Stimulated activated CD8-positive, alpha-beta memory T cell treated with anti-CD3 and anti-CD28 coated beads, Interleukin-7, amount 100 ng/mL, for 4 hours (primary cell): ENCODE measurements at places on chromosomes 1 and 21.

DNA sequence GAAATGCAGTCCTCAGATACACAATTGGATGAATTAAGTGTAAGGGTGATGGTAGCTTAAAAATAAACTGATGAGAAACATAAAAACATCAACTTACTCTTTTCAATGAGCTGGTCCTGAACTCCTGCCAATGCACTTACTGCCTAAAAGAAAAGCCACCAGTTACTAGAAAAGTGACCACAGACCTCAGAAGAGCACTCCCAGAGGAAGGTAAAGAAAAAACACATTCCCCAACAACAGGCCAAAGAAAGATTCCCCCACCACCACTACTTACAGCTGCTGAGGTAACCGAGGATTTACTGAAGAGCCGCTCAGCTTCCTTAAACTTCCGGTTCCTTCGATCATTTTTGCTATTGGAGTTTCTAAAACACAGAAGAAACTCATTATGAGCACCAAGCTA, 5.4 kb downstream of the MEAF6 start:
- DNase-seq, result no peak

GRCh38 chr1:71792264-71792663, 490.1 kb downstream of the NEGR1 start:
- DNase-seq, result no peak

DNA sequence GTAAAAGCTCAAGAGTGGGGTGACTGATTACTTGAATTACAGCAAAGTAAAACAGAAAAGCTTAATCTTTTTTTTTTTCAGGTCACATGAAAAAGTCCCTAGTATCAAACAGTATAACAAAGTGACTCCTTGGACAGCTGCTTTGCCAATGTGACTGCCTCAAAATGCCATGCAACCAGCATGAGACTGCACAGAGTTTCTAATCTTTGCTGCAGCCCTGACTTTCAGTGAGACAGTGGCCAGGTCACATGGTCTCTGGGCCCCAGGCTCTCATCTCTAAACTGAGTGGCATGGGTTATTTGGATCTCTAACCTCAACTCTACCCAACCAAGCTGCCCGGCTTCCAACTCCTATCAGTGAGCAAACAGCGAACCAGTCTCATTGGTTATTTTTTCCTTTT, 169.0 kb downstream of the VAV3 start:
- no peak for DNase-seq

- no peak for DNase-seq
These were observed 32.5 kb downstream of the SLC22A15 start for GRCh38 chr1:116008656-116009390.

DNA sequence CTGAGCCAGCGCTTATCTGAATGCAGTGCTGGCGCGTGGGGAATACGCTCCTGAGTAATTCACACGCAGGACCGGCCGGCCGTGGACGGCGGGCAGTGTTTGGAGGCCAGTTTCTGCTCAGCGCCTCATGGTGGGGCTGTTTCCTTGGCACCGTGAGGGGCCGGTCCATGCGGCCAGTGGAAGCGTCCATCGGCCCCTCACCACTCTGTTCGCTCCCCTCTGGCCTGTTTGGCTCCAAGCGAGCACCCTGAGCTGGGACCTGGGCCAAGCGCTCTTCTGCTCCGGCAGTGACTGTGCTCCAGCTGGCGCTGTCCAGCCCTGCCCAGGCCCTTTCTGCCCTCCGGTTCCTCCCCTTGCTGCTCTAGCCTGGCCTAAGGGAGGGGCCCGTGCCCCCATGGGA, 16.3 kb upstream of the PLCH2 start:
- no peak for DNase-seq

GRCh38 chr1:59415881-59416280, 119.0 kb downstream of the FGGY start:
- DNase-seq, result no peak

GRCh38 chr1:78068681-78069283, 23.0 kb downstream of the GIPC2 start:
- no peak for DNase-seq

DNA sequence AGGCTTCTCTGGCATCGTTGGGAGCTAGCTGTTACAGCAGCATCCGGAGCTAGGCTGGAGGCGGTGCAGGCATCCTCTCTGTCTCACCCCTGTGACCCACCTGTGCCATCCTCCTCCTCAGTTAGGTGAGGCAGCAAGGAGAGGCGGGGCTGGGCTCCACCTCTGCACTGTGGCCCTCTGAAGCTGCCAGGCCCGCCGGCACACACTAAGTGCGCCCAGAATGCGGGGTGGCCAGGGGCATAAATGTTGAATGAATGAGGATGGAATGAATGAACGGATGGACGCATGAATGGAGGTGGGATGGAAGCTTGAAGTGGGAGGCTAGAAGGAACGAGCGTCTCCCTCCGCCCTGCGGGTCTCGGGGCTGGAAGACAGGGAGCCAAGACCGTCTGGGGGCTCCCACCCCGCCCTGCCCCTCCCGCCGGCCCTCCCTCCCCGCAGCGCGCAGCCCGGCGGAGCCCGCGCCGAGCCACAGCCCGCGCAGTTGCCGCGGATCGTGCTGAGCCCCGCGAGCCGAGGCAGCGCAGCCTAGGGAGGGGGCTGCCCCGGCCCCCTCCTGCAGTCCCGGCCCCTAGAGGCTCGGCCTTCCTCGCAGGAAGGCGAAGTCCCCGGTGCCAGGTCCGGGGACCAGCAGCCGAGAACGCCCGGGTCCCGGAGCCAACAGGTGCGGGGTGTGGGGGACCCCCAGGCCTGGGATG, at the start of gene HCRTR1:
HCRTR1 (plus strand) TSS at position 472 of the 698 bp plus-strand sequence. CDS start 1,504 bp downstream, outside the sequence.
- no peak for DNase-seq

DNA sequence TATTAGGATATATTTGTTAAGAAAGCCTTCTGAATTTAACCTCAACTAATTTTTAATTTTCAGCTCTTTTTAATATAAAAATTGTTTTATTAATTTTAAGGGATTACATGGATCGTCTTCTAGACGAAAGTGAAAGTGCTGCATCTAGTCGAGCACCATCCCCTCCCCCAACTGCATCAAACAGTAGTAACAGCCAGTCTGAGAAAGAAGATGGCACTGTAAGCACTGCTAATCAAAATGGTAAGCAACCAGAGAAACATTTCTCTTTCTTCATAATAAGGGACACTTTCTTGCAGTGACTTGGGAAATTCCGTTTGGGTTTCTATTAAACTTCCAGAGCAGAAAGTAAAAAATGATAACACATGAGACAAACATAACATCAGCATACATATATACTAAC, 56.9 kb downstream of the MIER1 start:
- DNase-seq, result peak; percentile 8

DNA sequence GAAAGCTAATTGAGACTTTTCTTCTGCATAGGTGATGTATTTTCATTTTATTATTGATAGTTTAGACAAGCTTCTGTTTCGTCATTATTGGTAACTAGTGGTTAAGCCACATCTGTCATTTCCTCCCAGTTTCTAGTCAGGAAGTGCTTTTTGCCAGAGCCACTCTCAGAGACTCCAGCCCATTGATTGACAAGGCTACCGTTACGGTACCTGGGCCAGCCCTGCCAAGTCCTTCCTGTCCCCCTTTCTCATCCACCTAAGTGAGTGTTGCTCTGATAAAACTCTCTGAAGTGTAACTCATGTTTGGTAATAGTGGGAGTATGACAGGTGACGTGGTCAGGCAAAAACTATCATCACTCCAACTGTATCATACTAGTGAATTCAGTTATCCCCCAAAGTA, 29.6 kb upstream of the AGL start:
- no peak for DNase-seq

GRCh38 chr1:179080866-179081686, 794 bp upstream of the TOR3A start:
- peak; percentile 17 for DNase-seq

DNA sequence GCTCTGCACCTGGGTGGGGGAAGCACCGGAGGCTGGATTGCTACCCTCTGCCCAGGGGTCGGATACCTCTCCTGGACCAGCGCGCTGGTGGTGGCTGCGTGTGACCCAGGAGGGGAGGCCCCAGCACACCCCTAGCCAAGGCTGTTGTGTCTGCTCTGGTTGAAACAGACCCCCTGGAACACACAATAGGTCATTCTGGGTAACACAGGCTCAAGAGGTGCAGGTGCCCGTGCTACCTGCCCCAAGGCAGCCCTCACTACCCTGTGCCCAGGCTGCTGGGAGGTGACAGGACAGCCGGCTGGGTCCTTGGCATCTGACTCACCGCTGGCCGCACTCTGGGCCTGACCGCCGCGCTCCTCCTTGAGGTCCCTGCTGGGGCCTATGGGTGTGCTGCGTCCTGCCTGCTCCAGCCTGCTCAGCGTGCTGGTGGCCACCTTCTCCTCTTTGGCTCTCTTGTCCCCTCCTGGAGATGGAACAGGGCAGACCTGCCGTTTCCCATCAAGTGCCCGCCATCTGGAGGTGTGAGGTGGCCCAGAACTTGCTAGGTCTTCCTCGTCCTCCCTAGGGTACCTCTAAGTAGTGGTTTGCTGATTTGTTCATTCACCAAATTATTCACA, 30.0 kb downstream of the ZBTB17 start:
- DNase-seq, result no peak

DNA sequence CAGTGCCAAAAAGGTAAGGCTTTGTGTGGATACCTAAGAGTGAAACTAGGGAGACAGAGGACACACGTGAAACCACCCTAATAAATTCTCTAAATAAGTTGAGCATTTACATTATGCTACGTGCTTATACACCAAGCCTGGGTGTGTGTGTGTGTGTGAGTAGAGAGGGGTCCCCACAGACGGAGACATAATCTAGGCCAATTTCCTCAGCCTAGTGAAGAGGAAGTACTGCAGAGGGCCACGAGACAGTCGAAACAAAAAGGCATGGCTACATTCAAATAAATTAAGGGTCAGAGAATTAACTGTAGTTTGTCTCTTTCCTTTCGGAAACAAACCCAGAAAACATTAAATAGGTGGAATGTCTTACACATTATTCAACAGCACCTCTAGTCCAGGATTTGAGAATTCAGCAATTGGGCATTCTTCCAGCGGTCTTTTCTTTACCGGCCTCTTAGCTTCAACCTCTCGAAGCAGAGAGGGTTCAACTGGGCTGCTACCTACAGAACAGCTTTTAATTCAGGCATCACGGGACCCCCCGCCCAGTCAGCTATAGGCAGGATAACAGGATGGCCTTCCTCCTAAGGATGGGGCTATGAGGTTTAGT, 75.0 kb downstream of the DESI2 start:
- DNase-seq, result no peak

GRCh38 chr1:81799939-81800694, 617 bp upstream of the ADGRL2 start:
- no peak for DNase-seq

- no peak for DNase-seq
These were observed 15.0 kb upstream of the LEMD1 start for GRCh38 chr1:205436776-205437410.

GRCh38 chr21:34892209-34892608, 156.9 kb downstream of the RUNX1 start:
- DNase-seq, result no peak

GRCh38 chr1:230000493-230001184, 66.4 kb upstream of the GALNT2 start:
- DNase-seq, result no peak

DNA sequence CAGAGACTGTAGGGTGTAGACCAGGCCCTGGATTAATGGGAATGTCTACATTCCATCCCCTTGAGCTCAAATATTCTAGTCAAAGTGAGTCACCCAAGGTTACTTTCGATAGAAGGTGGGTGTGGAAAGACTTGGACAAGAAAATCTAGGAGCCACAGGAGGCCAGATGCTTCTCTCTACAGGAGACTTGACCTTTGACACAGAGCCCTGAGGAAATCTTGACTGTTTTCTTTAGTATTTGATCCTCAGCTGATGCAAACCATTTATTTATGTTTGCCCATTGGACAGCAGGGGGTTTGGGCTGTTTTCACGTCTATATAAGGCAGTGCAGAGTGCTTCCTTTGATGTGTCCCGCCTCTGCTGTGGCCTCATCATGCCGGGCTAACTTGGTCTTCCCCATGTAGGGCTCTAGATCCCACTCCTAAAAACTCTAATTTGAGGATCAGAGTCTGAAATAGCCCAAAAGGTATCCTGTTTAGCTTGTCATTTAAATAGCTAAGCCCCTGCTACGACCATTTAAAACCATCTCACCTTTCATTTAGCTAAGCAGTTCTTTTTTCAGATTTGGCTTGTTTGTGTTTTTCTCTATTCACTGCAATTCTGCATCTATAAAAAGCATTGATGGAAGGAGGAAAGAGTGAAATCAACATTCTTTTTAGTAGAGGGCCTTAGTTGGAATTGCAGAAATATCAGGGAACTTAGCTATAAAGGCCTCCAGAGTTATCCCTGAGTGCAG, 15.5 kb upstream of the MAP3K7CL start:
- DNase-seq, result no peak

GRCh38 chr1:28136922-28137613, 39.4 kb downstream of the PTAFR start:
- DNase-seq, result no peak

DNA sequence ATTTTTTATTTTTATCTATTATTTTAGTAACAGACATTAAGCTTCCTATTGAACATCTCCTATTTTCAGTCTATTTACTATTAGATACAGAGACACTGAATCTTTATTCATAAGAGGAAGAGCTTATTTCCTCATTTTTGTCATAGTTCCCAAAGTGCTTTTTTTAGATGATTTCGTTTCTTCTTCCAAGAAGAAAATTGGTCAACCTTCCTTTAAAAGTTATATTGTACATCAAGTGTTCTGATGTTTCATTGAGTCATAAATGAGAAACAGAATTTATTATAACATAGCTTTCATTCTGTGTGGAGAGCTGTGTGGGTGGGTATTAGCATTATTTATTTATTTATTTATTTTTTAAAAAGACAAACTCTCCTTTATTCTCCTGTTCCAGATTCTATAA, 50.6 kb upstream of the BACH1 start:
- DNase-seq, result no peak

DNA sequence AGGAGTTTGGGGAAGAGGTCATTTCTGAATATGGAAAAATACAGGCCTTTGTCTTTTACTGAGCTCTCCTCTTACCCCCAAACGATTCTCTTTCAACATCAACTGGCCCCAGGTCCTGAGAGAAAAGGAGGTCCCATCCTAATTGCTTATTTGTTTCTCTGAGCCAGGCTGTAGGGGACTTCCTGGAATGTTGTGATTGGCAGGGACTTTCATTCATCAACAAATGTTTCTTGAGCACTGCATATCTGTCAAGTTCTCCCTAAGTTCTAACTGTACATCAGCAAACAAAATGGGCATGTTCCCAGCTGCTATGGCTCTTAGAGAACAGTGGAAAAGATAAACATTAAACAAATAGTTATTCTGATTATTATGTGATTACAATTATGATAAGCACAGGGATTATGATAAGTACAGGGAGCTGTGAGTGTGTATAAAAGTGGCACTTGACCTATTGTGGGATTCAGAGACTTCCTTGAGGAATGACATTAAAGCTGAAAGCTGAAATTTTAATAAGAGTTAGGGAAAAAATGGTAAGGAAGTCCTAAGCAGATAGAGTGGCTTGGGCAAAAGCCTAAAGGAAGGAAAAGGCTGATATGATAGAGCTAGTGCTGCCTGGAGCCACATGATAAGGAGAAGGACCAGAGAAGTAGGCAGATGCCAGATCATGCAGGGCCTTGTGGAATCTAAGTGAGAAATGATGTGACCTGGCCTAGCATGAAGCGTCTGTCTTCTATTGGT, 11.6 kb downstream of the GPX7 start:
- no peak for DNase-seq

GRCh38 chr1:22275626-22276395, 132.9 kb upstream of the WNT4 start:
- DNase-seq, result peak; percentile 16
